NCI-H1930 (cell line): ENCODE measurements at places on chromosomes 4 and X.

GRCh38 chr4:84494531-84494930 lies 4.6 kb downstream of the NKX6-1 start:
- DNase-seq: no peak

- DNase-seq: no peak
Measured at GRCh38 chr4:79764120-79764519, 308.9 kb downstream of the ANTXR2 start.

- no peak for DNase-seq
Measured at GRCh38 chr4:114312338-114312737, 286.3 kb upstream of the UGT8 start.

GRCh38 chrX:149950681-149951080 lies 12.4 kb upstream of the EOLA2 start:
- DNase-seq: no peak

- DNase-seq: no peak
Measured at GRCh38 chr4:15010038-15010585, 7.8 kb downstream of the CPEB2 start.

DNA sequence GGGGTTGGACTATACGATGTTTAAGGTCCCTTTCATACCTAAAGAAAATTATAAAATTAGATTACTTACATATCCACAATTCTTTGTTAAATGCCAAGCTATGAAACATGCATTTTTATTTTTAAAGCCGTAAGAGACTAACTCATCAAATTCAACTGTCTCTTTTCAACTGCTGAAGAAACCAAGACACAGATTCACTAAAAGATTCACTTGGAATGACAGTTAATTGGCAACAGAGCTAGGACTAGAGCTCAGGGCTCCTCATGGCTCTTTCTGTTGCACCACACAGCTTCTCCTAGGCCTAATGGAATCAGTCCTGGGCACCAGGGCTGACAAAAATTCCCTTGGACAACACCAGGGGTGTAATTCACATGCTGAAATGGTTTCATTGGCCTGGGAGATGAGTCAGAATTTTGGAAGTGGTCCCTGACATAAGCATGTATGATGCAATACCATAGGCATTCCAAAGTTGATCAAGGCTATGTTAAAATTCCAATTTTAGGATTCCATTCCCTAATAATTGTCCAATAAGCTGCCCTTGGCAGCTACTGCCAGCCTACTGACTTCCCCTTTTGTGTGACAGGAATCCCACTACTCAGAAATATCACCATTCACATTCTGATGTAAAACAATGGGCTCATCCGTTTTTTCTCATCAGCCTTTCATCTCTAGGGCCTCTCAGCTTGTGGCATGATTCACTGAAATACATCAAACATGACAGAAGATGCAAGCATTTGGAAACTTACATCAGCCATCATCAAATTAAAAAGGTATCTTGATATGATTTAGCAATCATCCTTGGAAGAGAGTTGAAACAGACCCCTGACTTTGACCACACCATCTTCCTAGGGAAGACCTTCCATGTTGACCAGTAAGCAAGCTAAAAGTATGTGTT lies 54.2 kb downstream of the PLAC1 start:
- no peak for DNase-seq

DNA sequence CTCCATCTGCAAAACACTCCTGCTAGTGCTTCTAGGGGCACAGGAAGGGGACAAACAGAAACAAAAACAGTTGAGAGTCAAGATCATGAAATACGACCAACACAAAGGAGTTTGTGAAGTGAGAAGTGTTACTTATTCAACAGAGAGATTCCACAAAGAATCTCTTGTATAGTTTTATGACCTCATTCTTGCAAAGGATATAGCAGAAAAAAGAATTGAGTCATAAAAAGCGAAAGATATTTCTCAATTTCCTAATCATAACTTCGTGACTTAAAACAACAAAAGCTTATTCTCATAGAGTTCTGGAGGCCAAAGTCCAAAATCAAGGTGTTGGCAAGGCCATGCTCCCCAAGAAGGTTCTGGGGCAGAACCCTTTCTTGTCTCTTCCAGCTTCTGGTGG lies 40.7 kb downstream of the TIGD4 start:
- DNase-seq: no peak

DNA sequence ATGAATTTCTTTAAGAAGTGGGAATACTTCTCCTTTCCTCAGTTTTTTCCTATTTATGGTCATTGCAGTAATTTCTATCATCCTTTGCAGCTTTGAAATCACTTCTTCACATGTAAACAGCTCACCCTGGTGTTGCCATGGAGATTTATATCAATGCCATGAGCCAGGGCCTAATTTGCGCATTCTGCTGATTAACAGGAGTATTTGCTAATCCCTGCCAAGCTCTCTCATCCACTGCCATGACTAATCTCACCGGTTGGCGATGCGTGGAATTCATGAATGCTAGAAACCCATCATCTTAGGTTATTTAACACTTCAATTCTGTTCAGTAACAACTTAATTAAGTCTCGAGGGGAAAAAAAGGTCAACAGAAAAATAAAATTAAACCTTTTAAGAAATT lies 11.8 kb upstream of the FGF13 start:
- DNase-seq: peak; percentile 66

DNA sequence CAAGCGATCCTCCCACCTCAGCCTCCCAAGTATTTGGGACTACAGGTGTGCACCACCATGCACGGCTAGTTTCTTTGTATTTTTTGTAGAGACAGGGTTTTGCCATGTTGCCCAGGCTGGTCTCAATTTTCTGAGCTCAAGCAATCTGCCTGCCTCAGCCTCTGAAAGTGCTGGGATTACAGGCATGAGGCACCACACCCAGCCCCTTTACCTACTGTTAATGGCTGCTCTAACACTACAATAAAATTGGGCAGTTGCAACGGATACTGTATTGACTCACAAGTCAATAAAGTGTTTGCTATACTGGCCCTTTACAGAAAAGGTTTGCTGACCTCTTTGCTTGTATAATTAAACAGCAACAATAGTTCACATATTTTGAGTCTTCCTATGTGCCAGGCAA lies 41.5 kb downstream of the TRIM2 start:
- no peak for DNase-seq

- no peak for DNase-seq
Measured at GRCh38 chr4:25725870-25726269, 70.2 kb downstream of the SLC34A2 start.

DNA sequence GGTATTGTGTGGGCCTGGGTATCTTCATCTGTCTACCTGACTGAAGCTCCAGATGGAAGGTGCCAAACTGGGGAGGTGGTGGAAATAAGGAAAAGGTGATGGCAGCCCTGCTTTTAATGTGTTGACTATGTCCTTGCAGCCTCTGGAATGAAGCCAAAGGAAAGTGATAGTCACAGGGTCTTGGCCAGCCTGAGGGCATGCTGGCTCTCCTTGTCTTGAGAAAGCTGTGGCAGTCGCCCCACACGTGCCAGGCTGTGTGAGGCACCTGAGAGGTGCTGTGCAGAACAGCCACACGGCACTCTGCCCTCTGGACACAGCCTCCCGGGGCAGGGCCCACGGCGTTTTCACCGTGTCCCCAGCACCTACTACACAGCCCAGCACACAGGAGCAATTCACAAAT lies 77.6 kb downstream of the NAT8L start:
- DNase-seq: no peak

DNA sequence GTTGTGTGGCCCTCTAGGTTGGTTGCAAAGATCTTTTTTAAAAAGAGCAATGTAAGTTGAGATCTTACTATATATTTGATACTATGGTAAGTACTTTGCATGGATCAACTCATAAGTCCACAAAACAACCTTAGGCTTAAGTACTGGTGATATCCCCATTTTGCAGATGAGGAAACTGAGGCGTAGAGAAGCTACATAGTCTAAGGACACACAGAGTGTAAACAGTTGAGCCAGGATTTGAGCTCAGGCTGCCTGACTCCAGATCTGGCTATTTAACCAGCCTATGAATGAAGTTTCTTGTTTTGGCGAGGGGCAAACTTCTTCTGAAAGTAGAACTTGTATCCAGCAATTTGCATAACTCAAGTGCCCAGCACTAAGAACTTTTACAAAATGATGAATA lies 38.6 kb upstream of the STX18 start:
- DNase-seq: no peak

GRCh38 chr4:127045861-127046260 lies 586.9 kb upstream of the INTU start:
- no peak for DNase-seq

- no peak for DNase-seq
Measured at GRCh38 chr4:17599826-17600225, 14.6 kb upstream of the MED28 start.

DNA sequence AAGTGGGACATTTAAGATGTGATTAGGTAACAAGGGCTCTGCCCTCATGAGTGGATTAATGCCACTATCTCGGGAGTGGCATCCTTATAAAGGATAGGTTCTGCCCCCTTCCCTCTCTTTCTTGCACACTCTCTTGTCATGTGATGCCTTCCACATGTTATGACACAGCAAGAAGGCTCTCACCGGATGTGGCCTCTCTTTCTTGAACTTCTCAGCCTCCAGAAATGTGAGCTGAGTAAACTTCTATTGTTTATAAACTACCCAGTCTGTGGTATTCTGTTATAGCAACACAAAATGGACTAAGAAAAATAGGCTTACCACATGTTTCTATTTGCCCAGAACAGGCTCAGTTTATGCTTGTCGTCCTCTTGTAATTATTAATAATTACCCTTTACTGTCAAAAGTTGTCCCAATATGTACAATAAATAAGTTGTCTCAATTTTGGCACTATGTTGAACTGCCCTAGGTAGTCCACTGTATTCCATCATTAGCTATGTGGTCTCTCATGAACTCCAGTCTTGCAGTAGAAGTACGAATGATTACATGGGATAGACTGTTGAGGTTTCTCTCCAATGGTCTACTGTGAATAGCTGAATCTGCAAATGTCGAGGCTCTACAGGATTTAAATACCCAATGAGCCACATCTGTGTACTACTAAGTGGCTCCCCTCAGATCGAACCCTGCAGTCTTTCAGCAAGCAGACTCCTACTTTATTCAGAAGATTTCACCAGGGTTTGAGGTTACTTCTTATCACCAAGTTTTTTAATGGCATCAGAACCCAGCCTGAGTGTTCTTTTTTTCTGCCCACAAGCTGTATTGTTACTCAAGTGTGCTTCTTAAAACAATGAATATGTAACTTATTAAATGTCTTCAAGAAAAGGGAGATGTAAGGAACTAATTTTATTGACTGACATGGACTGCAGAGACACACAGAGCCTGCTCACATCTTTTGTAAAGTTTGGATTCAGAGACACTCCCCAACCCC lies 102.0 kb upstream of the LEF1 start:
- DNase-seq: no peak

DNA sequence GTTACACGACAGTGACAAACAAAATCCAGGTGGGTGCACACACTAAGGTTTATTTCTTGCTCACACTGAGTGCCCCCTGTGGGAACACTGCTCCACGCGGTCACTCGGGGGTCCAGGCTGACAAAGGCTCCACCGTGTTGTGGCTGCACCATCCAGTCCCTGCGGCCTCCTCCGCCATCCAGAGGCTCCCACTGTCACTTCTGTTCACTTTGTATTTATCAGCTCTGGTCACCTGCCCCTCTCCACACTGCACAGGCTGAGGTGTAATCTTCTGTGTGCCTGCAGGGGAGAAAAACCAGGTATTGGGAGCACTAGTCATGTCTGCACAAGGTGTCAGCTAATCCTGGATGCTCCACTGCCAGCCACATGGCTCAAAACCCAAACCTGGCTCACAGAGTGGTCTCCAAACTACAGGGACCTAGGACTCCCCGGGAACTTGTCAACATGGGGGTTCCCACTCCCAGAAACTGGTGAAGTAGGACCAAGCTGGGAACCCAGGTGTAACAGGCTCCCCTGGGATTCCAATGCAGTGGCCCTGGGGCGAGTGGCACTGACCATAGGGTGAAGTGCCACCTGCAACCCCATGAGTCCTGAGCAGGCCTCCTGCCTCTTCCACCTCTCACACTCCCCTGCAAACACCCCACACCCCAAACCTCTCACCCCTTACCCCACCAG lies 25.5 kb downstream of the HMX1 start:
- DNase-seq: no peak

GRCh38 chrX:155313766-155314165 lies 20.6 kb downstream of the CLIC2 start:
- DNase-seq: no peak

- no peak for DNase-seq
Measured at GRCh38 chr4:120053911-120054310, 12.7 kb downstream of the MAD2L1 start.

- no peak for DNase-seq
Measured at GRCh38 chr4:108172231-108172752, 3.6 kb upstream of the LEF1 start.

GRCh38 chr4:169274033-169274432 lies 3.3 kb upstream of the SH3RF1 start:
- DNase-seq: no peak

GRCh38 chr4:140048419-140048995 lies 105.5 kb downstream of the MAML3 start:
- DNase-seq: no peak

DNA sequence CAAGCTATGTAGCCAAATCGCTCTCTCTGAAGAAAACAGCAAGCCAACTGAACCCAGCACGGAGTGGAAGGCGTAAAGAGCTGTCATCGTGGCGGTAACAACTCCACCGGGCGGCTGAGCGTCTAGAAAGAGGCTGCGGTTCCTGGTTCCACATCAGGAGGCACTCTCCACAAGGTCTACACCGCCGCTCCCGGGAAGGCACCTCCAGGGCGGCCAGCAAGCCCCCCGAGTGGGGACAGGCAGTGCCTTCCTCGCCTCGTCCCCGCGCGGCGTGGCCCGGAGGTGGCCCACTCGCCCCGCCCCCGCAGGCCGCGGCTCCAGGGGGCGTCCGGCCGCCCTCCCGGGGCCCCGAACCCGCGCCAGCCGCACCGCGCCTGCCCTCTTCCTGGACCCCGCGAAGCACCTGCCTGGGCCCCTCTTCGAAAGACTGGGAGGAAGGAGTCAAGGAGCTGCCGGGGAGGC lies 755 bp downstream of the KLHL8 start:
- DNase-seq: no peak

DNA sequence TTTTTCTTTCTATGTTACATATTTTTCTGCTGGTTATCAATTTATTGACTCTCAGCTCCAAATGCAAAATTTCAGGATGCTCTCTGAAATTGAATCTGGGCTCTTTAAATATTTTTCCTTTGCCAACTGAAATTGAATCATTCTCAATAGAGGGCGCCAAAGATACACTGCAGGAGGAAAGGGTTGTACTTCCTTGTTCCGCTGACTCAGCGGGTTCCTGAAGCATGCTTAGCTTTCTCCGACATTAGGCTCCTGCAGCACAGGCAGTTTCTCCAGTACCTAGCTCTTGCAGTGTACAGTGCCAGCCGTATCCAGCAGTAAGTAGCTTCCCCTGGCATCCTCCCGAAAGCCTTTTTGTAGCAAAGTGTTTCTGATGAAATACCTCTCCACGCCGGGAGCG lies 28.8 kb upstream of the CFAP47 start:
- peak; percentile 4 for DNase-seq

DNA sequence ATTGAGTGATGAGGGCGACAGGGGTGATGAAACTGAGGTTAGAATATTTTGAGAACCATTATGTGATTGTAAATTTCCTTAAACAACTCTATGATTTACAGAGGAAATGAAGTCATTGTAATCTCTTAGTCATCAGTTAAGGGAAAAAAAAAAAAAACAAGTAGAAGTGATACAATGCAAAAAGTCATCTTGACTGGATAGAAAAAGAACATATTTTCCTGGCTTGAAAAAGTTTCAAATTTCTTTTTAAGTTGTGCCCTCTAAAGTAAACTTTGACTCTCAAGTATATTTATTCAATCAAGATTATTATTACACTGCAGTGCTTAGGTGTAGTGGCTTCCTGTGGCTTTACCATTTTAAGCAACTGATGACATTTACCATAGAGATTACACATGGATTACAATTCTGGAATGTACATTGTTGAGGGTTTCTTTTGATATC lies 40.6 kb downstream of the GABRB1 start:
- no peak for DNase-seq
